ENCODE measurements at places on chromosomes 16 and 17.

- DNase-seq: peak; percentile 32
Observed at GRCh38 chr16:65657071-65657494, 535.2 kb upstream of the CDH11 start.

DNA sequence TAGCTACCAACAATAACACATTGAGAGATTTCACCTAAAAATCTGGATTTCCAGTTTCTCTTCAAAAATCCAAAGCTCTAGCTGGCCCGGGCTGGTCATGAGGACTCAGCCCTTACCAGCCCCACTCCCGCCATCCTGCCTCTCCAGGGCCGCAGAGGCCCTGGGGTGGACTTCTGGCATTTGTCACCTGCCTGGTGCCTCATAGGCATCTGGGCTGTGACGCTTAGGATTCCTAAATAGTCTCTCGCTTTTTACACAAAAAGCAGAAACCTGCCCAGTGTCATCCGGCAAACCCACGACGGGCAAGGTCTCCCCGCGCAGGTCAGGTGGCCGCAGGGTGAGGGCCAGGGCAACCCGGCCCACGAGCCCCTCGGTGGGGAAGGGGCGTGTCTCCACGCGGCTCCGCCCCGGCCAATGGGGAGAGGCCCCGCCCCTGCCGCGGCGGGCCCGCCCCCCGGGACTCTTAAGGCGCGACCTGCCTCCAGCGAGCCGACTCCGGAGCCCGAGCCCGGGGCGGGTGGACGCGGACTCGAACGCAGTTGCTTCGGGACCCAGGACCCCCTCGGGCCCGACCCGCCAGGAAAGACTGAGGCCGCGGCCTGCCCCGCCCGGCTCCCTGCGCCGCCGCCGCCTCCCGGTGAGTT is at the start of gene VASN:
Gene VASN, plus strand, starts transcription at position 492 of the 644 bp plus-strand sequence. CDS start 9,030 bp downstream, outside the sequence.
- no peak for DNase-seq

DNA sequence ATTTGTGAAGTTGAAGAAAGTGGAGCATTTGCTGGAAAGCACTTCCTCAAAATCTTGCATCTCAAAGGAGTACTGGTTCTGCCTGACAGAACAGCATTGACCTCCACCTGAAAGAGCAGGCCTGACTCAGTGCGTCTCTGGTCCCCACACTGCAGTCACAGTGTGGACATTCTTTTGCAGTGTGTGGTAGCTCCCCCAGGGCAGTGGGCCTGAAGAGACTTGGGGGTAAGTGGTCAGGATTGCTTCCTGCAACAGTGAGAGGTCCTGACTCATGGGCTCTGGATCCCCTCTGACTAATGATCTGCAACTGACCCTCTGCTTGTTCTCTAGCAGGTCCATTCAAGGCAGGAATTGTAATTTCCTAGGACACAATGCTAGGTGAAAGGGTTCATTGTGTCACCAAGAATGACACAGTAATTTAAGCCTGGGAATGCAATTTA is 204.9 kb upstream of the KCNJ16 start:
- no peak for DNase-seq

- no peak for DNase-seq
Observed at GRCh38 chr16:84561291-84561690, 56.6 kb downstream of the COTL1 start.

DNA sequence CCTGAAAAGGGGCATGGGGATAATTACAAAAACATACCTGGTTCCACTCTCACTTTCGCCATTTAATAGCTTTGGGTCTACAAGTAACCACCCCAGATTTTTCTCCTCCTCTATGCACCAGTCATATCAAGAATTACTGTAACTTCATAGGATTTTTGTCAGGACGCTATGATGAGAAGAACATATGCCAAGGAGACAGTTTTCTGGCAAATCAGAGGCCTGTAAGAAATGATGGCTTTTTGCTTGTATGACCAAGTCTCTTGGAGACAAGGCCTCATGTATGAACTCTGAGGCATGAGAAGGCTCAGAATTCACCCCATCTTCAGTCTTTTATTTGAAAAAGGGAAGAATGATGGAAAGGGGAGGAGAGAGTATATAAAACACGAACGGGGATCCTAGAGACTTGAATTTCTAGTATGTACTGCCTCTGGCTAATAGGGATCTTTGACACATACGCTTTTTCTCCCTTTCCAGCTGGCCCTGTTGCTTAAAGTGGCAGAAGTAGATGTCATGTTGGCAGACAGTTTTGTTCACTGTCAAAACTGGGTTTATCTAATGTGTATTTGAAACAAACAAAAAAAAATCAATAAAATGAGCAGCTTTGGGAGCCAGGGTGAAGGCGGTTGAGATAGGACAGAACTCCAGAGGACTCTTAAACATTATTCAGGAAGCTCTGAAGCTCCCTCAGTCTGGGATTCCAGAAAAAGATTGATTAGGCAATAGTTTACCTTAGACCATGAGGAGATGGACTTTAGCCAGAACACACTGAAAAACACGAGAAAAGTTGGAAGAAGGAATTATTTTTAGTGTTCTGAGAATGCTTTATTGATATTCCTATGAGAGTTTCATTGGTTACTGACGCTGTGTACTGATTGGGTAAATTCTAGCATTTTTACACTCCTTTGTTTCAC is 656.6 kb downstream of the WWOX start:
- no peak for DNase-seq

GRCh38 chr17:21548236-21548635 is 144.1 kb upstream of the KCNJ18 start:
- DNase-seq: no peak

GRCh38 chr16:54649876-54650275 is 280.8 kb upstream of the IRX5 start:
- no peak for DNase-seq

GRCh38 chr16:53502331-53503269 is at the start of gene AKTIP:
Gene AKTIP, minus strand, starts transcription at chr16:53503209. Its CDS starts 2,950 bp downstream, at chr16:53500259.
- no peak for DNase-seq

DNA sequence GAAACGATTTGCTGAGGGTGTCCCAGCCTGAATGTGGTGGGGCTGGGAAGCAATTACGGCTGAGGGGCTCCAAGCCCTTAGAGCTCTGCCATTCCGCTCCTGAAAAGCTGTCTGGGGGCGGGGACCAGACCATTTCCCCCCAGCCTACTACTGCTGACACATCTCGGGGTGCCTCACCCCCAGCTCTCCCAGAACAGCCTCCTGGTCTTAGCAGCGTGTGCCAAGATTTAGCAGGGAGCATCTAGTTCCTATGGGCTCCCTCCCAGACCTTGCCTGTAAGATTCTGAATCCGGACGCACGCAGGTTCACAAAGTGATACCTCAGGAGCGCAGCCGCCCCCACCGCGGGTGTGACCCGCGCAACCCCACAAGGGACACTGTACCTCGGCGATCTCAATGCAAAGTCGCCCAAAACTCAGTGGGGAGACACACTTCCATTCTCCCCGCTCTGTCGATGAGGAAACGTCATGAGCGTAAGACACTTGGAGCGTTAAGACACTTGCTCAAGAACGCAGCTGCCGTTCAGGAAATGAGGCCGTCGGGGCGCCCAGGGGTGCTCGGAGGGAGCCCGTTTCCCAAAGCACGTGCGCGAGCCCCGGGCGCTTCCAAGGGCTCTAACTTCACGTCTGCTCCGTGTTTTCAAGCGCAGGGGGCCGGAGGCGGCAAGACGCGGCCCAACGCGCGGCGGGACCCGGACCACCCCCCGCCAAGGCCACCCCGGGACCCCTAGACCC is 629 bp downstream of the GEMIN4 start:
- no peak for DNase-seq

DNA sequence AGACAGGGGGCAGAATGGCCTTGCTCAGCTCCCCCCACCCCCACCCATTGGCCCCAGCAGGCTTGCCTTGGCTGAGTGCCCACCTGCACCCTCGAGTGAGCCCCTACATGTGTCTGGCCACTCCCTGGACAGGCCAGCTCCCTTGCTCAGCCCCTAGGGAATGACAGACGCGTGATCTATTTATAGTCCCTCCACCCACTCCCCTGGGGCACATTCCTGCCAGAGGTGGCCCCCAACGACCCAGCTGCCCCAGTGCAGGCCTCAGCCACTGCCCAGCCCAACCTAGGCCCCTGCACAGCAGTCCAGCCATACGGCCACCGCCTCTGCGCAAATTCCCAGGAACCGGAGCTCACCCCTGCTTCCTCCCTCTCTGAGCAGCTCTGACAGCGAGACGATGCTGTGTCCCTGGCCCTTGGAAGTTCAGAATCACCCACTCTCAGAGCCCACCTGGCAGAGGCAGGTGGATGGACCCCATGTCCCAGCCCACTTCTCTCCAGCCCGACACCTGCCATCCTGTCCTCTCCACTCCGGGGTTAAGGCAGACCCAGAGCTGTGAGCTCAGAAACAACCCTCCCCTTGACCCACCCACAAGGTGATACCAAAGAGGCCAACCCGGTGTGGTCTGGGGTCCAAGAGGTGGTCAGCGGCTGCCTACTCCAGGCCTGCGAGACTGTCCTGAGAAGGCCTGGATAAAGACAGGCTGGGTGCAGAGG is 11.5 kb upstream of the P2RX1 start:
- DNase-seq: no peak

GRCh38 chr17:72560303-72561247 is 439.8 kb downstream of the SOX9 start:
- no peak for DNase-seq

DNA sequence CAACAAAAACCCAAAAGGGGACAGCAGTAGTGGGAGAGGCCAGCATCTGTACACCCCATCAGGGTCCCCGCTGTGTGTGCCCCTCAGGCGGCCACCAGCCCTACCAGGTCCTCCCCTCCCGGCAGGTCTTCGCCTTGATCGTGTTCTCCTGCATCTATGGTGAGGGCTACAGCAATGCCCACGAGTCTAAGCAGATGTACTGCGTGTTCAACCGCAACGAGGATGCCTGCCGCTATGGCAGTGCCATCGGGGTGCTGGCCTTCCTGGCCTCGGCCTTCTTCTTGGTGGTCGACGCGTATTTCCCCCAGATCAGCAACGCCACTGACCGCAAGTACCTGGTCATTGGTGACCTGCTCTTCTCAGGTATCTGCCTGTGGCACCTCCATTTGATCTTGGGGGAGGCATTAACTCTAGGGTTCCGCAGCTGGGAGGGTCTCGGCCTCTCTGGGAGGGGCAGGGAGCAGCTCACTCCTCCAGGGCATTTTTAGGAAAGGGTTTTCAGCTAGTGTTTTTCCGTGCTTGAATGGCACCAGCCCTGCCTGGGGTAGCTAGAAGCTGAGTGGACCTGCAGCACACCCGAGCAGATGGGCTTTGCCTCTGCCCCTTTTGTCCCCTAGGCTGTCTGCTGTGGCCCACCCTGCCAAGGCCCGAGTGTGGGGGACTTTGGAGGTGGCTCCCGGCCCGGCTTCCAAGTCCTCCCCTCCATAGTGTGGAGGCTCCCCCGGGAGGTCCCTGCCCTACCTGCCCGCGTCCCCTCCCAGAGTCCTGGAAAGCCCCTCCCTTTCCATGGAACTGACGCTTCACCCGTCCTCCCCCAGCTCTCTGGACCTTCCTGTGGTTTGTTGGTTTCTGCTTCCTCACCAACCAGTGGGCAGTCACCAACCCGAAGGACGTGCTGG is 2.6 kb downstream of the SYNGR2 start:
- no peak for DNase-seq

GRCh38 chr16:84277244-84277823 is 17.3 kb upstream of the WFDC1 start:
- DNase-seq: no peak

DNA sequence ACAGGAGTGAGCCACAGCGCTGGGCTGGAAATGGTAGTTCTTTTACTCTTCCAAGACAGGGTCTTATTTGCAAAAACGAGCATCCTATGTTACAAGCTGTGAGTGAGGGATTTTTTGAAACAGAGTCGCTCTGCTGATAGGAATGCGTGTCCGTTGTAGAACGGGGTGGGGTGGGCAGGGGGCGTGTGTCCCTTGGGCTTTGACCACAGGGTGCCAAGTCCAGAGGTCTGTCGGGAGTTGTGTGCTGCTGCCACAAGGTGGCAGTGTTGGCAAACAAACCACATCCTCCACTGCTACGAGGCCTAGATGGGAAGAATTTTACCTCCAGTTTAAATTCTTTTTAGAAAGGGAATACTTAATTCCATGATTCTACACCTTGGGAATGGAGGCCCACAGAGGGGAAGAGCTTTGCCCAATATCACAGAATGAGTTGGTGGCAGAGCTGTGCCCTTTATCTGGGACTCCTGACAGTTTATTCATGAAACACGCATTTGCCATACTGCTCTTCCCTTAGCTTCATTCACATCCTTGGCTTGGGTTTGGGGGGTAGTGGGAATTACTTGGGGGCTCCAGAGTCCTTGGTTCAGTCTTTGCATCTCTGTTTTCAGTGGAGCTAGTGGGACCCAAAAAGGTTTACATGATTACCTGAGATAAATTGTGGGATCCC is 30.6 kb upstream of the ETV4 start:
- DNase-seq: peak; percentile 12

DNA sequence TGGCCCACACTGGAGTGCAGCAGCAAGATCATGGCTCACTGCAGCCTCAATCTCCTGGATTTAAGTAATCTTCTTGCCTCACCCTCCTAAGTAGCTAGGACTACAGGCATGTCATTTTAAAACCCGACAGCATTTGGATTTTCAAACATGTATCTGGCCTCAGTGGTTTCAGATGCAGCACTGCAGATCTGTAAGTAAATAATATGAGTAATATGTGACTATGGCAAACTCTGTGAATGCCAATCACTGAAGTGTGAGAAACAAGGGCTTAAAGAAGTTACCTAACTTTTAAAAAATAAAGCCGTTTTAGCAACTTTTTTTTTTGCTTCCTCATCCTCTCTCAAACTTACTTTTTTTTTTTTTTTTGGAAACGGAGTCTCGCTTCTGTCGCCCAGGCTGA is 11.9 kb downstream of the CEP20 start:
- DNase-seq: no peak

DNA sequence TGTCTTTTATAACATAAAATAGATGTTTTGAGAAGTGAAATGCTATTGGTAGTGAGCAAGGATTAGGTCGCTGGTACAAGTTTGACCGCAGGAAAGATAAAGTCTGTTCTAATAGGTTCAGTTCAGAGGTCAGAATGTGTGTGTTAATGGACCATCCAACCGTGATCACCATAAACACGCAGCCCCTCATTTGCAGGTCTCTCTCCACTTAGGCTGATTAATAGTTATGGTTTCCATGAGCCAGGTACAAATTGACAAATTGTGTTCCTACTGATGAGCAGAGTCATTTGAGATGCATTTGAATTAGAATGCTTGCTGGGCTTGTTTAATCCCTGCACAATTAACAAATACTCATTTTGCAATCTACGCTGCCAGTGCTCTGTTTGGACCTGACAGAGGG is 318.1 kb upstream of the GOT2 start:
- DNase-seq: no peak

DNA sequence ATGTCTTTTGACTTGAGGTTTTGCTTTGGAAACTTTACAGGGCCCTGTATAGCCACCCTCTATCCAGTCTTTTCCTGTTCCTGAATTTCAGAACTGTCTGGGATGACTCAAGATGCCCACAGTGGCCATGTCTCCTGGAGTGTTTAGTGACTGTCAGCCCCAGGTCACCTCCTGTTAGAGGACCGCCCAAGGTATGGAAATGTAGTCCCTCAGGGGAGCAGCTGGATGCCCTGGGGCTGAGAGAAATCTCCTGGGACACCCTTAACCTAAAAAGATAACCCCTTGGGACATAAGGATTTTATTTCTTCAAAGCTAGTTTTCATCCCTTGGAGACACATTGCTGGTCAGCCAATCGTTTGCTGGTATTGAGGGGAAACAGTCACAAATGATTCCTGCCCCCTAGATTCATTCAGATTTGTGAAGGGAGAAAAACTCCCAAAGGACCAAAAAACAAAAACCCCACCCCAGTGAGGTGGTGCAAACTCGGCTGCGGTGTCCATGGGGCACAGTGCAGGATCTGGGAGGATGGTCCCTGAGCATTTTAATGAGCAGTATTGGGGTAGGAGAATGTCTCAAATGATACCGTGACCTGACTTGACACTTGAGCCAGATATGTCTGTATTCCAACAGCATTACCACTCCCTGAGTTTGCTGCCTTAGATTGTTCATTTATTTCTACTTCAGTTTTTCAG is 1.7 kb downstream of the ZNF267 start:
- DNase-seq: no peak

Measured in SK-N-MC (cell line).